ENCODE measurements at places on chromosomes 11 and 22.

GRCh38 chr22:47943729-47944700, 1181.6 kb downstream of the TBC1D22A start:
- no peak for DNase-seq

- no peak for DNase-seq
Measured at GRCh38 chr22:28937206-28938025, 54.0 kb downstream of the ZNRF3 start.

GRCh38 chr11:128324531-128325141, 262.7 kb downstream of the ETS1 start:
- DNase-seq, result no peak

DNA sequence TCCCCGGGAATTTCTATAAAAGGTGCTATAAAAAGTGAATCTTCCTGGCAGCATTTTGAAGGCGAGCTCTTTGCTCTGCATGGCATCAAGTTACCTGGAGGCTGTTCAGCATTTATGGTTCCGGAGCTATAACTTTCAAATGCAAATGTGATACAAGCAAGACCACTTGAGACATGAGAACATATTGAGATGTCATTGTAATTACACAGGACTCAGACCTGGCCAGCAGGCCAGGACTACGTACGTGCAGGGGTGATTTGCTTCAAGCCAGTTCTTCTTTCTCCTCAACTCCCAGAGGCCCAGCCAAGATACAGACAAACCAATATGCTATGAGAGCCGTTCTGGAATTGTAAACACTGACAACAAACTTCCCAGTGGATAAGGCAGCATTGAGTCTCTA, 227.4 kb upstream of the FAT3 start:
- DNase-seq, result peak; percentile 39

Data from femur (tissue), 1 donor.